ENCODE measurements at places on chromosomes 3 and 15.

DNA sequence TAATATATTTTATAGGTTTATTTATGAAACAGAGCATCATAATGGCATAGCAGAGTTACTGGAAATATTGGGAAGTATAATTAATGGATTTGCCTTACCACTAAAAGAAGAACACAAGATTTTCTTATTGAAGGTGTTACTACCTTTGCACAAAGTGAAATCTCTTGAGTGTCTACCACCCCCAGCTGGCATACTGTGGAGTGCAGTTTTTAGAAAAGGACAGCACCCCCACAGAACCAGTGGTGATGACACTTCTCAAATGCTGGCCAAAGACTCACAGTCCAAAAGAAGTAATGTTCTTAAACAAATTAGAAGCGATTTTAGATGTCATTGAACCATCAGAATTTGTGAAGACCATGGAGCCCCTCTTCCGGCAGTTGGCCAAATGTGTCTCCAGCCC lies 58.1 kb downstream of the DNAH1 start:
- DNase-seq = no peak

- no peak for DNase-seq
Observed at GRCh38 chr3:195095704-195096036, 175.3 kb downstream of the XXYLT1 start.

GRCh38 chr3:43128464-43128863 lies 22.6 kb upstream of the POMGNT2 start:
- no peak for DNase-seq

DNA sequence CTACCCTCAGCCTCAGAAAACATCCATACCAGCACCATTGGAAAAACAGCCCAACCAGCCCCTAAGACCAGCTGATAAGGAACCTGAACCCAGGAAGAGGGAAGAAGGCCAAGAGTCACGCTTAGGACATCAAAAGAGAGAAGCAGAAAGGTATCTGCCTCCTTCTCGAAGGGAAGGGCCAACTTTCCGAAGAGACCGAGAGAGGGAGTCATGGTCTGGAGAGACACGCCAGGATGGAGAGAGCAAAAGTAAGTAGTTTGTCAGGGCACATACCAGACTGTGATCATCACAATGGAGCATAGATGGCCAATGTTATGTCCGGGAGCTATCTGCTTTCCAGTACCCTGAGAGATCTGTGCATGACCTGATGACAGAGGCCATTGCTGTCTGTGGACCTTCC lies 31.0 kb upstream of the RBM5 start:
- no peak for DNase-seq

- DNase-seq = peak; percentile 88
Observed at GRCh38 chr15:85726454-85726853, 68.3 kb downstream of the KLHL25 start.
